ENCODE measurements at places on chromosomes 6 and 20.

GRCh38 chr6:211871-212497 is 80.3 kb upstream of the DUSP22 start:
- no peaks in the 10 kb centered on the region for H3K36me3 ChIP-seq
- no peaks in the 10 kb centered on the region for H3K27me3 ChIP-seq
- no peak overlapping the region for H3K4me3 ChIP-seq

DNA sequence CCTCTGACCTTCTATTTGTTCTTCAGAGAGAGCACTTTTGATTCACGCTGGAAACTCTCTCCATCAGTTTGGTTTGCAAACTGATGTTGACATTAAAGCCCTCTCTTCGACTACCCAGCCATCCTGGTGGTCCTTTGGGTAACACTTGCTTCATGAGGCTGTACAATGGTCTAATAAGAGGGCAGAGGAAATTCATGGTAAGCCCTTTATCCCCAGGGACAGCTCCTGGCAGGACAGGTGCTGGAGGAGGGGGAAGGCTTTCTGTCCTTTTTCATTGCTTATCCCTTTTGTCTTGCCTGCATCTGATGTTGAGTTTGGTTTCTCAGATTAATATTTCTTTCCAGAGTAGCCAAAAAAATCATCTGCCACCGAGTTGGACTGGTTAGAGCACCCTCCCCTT is 52.1 kb upstream of the CD93 start:
- H3K27me3 ChIP-seq, result no peaks in the 10 kb centered on the region
- H3K4me1 ChIP-seq, result no peaks in the 10 kb centered on the region
- no peaks in the 10 kb centered on the region for H3K36me3 ChIP-seq

DNA sequence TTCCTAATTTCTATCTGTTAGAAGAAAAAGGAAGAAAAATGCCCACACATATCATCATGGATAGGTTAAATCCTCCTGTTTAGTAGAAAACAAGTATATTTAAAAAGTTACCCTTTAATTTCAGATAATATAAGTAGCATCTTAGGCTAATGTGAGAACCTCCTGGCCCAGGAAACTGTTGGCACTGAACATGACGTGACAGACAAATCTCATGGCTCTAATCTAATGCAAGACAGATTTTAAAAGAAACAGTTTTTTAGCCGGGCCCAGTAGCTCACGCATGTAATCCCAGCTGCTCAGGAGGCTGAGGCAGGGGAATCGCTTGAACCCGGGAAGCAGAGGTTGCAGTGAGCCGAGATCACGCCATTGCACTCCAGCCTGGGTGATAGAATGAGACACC is 22.9 kb downstream of the CYP39A1 start:
- no peaks in the 10 kb centered on the region for H3K4me1 ChIP-seq
- no peak overlapping the region for H3K27ac ChIP-seq
- H3K36me3 ChIP-seq, result no peaks in the 10 kb centered on the region
- H3K4me3 ChIP-seq, result no peak overlapping the region

DNA sequence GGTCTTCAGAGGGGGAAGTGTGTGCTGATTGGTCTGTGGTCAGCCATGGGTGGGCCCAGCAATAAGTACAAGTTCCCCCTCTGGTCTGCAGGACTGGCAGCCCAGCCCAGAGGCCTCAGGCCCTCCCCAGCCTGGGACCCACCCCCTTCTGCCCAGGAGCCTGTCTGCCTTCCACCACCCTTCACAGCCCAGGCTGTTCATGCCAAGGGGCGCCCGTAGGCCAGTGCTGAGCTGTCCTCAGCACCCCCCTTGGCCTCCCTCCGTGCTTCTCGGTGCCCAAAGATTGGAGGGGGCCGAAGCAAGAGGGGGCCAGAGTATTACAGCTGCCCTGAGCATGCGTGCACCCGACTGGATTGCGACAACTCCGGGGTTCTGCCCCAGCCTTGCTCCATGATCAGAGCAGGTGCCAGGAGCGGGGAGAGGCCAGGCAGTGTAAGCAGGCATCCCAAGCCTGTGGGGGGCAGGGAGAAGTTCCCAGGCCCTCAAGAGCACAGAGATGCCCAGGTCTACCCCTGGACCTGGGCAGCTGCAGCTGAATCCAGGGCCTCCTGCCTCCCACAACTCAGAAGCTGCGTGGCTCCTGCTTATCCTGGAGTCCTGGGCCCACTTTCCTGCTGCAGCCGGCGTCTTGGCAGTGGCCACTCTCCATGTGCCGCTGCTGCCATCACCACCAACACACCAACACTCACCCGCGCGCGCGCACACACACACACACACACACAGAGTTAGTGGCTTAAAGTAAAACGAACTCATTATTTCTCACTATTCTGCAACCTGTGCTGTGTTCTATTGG is 33.3 kb downstream of the CST9L start:
- no peak overlapping the region for H3K4me3 ChIP-seq
- no peaks in the 10 kb centered on the region for H3K36me3 ChIP-seq
- no peak overlapping the region for H3K27ac ChIP-seq
- no peaks in the 10 kb centered on the region for H3K4me1 ChIP-seq
- no peaks in the 10 kb centered on the region for H3K27me3 ChIP-seq

- peaks cover 37% of the 10 kb centered on the region for H3K4me1 ChIP-seq
- H3K27ac ChIP-seq, result peak overlapping the region; percentile 41
- no peak overlapping the region for H3K4me3 ChIP-seq
- H3K27me3 ChIP-seq, result no peaks in the 10 kb centered on the region
- no peak for DNase-seq
Observed at GRCh38 chr20:58895448-58896180, 43.1 kb downstream of the GNAS start.

- peaks cover 7% of the 10 kb centered on the region for H3K4me1 ChIP-seq
- DNase-seq, result no peak
- H3K27me3 ChIP-seq, result no peaks in the 10 kb centered on the region
- H3K27ac ChIP-seq, result no peak overlapping the region
- no peak overlapping the region for H3K4me3 ChIP-seq
Observed at GRCh38 chr6:137736048-137736818, 130.8 kb upstream of the TNFAIP3 start.

GRCh38 chr6:5682530-5682929 is 324.2 kb downstream of the NRN1 start:
- H3K36me3 ChIP-seq, result no peaks in the 10 kb centered on the region
- H3K4me3 ChIP-seq, result no peak overlapping the region
- no peak overlapping the region for H3K27ac ChIP-seq
- DNase-seq, result no peak

DNA sequence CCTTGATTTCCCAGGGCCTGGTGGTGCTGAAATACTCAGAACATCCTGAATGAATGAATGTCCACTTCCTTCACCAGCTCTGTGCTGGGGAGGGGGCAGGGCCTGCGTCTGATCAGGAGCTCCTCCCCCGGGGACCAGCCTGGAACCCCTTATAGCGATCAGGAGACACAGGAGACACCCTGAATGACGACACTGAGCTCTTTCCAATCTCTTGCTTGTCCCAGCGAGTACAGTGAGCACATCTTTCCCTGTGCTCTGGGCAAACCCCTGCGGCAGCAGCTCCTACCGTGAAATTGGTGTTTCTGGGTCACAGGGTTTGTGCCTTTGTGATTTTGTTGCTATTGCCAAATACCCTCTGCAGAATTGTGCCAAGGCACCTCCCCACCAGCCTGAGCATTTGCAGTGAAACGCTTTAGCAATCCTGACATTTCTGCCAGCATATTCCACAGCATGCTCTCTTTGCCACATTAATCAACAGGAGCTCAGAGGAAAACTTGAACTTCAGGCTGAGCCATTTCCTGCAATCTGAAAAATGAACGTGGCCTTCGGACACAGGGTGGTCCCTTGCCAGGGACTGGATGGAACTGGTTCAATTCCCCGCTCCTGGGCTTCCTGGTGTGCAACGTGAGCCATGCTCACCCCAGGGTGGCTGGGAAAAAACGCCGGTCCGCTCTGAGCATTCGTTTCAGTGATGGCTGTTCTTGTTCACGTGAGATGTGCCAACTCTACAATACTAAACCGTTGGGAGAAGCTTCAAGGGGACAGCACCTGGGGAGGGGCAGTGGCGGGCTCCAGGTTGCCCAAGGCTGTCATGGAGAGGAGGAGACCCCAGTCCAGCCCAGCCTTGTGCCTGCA is 23.1 kb upstream of the MRGBP start:
- no peaks in the 10 kb centered on the region for H3K27me3 ChIP-seq
- DNase-seq, result no peak
- H3K4me1 ChIP-seq, result peaks cover 25% of the 10 kb centered on the region
- no peak overlapping the region for H3K27ac ChIP-seq

DNA sequence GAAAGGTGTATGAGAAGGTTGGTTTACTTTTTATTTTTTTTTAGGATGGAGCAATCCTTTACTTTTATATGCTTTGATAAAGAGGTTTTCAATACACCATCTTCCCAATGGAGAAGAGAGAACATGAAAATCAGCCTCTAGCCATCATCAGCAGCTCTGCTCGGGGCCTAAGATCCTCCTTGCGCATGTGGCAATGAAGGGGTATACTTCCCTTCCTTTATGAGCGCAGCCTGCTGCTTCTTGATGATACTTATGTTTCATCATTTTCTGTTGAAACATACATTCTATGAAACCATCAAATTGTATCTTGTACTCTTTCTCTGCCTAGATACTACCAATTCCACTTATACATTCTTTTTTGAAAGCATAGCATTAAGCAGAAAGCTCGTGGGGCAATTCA is 74.5 kb downstream of the MAP7 start:
- H3K4me1 ChIP-seq, result no peaks in the 10 kb centered on the region
- H3K27me3 ChIP-seq, result no peaks in the 10 kb centered on the region
- no peaks in the 10 kb centered on the region for H3K36me3 ChIP-seq
- no peak for DNase-seq
- no peak overlapping the region for H3K27ac ChIP-seq
- H3K4me3 ChIP-seq, result no peak overlapping the region

DNA sequence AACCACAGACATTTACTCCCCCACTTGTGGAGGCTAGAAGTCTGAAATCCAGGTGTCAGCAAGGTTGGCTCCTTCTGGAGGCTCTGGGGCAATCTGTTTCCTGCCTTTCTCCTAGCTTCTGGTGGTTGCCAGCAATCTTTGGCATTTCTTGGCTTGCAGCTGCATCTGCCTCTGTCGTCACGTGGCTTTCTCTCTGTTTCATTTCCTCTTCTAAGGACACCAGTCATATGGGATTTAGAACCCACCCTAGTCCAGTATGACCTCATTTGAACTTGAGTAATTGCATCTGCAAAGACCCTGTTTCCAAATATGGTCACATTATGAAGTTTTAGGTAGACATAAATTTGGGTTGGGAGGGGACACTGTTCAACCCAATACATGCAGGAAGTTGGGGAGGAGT is 56.2 kb upstream of the EPB41L1 start:
- H3K27me3 ChIP-seq, result peaks cover 7% of the 10 kb centered on the region
- H3K36me3 ChIP-seq, result no peaks in the 10 kb centered on the region
- no peak overlapping the region for H3K4me3 ChIP-seq
- peaks cover 28% of the 10 kb centered on the region for H3K4me1 ChIP-seq
- peak overlapping the region; percentile 49 for H3K27ac ChIP-seq
- peak; percentile 82 for DNase-seq

- H3K27ac ChIP-seq, result no peak overlapping the region
- no peaks in the 10 kb centered on the region for H3K27me3 ChIP-seq
- no peaks in the 10 kb centered on the region for H3K4me1 ChIP-seq
- DNase-seq, result no peak
- H3K4me3 ChIP-seq, result no peak overlapping the region
Observed at GRCh38 chr6:111129013-111129412, 41.7 kb downstream of the SLC16A10 start.

All from B cell (primary cell).